Esophagus squamous epithelium (tissue), 5 donors: ENCODE measurements at places on chromosomes 6 and 20.

DNA sequence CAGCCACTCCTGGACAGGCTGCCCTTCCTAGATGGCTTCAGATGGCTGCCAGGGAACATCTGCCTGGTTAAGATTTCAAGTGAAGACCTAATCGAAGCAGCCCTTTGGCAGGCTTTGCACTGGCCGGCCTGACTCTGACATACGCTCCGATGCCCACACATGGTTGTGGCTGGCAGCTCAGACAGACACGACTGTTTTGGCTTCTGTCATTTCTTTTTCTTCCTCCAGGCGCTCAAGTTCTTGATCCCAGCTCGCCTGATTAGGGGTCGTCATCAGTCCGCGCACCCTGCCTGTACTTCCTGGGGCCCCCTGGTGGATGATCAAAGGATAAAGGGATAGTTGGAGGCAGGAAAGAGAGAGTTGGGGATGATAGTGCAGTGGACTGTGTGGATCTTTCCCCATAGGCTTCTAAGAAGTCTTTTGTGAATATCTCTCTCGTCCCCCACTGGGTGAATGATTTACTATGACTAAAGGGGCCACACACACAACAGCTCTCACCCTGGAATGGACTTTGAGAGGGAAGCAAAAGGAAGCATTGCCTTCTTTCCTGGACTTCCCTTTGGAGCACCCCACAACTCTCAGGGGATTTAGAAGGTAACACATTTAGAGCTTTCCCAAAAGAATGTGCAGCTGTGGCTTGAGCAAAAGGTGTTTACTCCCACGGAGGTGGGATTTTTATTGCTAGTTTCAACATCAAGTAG lies 21.4 kb upstream of the TRAM2 start:
- no peak for DNase-seq

DNA sequence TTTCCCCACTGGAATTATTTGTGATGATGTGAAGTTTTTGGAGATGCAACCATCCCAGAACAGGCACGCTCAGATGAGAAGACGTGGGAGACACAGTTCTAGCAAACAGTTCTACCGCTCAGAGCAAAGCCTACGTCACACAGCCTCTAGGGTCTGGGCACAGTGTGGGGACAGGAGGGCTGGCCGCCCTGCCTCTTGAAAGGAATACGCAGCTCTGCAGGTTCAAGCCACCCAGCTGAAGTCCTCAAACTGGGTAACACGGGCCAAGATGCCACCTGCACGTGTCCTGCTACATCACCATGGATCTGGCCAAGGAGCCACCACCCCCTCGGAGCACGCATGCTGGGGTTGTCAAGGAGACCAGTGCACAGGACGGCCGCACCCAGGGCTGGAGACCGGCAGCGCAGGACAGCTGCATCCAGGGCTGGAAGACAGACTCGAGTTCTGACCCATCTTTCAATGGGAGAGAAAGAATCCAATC lies 75.0 kb downstream of the NOL4L start:
- DNase-seq: no peak

DNA sequence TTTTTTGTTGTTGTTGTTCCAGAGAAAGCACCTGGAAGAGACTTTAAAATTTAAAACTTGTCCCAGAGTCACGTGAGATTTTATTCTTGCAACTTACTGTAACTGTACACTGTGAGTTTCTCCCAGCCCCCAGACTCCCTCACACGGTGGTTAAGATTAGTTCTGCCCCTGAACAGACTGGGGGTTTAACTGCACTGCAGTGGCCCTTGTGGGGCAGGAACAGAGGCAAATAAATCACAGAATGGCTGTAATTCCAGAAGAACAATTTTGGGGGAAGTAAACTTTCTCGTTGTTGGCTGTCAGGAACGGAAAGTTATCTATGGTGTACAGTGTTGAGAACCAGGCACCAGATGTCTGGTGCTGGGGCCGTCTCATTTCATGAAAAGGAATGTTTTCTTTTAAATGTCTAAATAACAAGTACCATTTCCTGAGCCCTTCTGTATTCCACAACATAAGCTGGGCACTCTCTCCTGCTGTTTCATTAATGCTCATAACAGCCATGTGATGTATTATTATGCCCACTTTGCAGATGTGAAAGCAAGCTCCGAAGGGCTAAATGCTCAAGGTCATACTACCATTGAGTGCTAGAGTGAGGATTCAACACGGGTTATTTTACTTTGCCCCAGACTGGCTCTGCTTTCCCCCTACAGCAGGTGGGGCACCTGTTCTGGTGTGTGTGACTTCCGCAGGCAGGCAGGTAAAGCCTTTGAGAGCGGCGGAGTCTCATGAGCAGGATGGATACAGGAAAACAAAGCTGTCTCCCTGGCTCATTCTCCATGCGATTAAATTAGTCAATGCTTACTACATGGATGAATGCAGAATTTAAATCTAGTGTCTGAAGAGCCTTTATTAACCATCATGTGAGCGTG lies 30.5 kb downstream of the CNKSR3 start:
- DNase-seq: no peak

DNA sequence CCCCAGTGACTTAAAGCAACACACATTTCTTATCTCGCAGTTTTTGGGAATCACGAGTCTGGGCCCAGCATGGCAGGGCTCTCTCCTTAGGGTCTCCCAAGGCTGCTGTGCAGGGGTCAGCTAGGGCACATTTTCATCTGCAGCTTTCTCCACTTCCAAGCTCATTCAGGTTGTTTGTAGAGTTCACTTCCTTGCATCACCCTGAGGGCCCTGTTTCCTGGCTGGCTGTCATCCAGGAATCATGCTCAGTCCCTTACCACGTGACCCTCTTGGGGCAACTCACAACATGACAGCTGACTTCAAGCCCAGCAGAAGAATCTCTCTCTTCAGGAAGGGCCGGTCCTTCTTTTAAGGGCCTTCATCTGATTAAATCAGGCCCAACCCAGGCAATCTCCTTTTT lies 21.3 kb downstream of the SNAP25 start:
- DNase-seq: no peak

- DNase-seq: no peak
Measured at GRCh38 chr20:44187054-44187771, at the start of gene JPH2. Gene JPH2 (minus strand): TSS chr20:44187188. CDS start chr20:44186705, 483 bp downstream.

GRCh38 chr20:2340823-2341222 lies 39.9 kb upstream of the TGM6 start:
- no peak for DNase-seq

- DNase-seq: no peak
Measured at GRCh38 chr20:31566658-31567379, 38.3 kb upstream of the ID1 start.

GRCh38 chr6:157116426-157116825 lies 206.9 kb downstream of the TMEM242 start:
- no peak for DNase-seq

GRCh38 chr6:278494-278893 lies 13.8 kb upstream of the DUSP22 start:
- DNase-seq: no peak

GRCh38 chr20:63101781-63102720 lies 95.3 kb upstream of the BHLHE23 start:
- DNase-seq: no peak

DNA sequence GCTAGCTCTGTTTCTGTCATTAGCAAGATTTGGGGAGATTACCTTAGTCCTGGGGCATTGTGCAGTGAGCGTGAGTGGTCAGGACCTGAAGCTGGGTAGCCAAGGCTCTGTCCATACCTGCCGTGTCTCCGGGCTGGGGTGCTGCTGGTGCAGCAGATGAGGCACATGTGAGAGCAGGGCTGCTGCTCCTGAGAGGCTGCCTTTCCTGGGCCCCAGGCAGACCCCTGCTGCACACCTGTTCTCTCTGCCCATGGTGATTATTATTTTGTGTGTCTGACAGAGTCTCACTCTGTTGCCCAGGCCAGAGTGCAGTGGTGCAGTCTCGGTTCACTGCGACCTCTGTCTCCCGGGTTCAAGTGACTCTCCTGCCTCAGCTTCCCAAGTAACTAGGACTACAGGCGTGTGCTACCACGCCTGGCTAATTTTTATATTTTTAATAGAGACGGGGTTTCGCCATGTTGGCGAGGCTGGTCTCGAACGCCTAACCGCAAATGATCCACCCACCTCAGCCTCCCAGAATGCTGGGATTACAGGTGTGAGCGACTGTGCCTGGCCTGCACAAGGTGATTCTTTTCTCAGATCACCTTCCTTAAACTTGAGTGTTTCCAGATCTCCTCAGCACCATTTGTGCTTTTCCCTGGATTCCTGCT lies 36.8 kb upstream of the IRF4 start:
- no peak for DNase-seq

DNA sequence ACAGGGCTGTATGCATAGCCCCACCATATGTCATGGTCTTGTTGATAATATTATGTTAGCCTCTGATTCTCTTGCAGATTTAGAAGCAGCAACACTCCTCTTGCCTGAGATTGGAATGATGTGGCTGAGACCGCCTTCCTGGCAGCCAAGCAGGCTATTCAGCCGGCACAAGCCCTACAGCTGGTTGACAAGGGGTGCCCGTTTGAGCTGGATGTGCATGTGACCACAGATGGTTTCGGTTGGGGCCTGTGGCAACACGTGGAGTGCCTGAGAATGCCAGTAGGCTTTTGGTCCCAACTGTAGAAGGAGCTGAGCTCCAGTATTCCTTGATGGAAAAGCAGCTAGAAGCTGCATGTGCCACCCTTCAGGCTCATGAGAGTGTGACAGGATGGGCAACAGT lies 303.6 kb upstream of the POU3F2 start:
- no peak for DNase-seq

DNA sequence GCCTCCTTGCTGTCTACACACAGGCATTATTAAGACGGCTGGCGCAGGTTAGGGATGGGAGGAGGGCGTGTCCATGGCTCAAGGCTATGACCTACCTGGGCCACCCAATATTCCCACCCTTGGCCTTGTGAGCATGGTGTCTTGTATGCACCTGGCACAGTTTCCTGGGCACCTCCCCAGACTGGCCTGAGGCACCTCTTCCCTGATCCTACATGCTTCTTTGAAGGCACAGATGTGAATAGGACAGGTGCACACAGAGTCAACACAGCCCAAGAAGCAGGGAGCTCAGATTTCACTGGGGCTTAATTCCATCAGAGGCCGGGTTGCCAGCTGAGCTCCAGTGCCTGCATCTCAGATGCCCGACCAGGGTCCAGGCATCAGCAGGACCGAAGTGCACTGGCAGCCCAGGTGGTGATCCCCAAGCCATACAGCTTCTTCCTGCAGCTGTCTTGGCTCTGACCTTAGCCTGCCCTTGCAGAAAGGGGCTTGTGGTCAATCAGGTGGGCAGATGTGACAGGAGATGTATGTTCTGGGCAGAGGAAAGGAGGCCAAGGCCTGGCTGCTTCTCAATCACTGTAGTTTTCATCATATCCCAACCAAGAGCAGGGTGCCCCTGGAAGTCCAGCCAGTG lies 287.7 kb downstream of the CLIC5 start:
- DNase-seq: no peak

DNA sequence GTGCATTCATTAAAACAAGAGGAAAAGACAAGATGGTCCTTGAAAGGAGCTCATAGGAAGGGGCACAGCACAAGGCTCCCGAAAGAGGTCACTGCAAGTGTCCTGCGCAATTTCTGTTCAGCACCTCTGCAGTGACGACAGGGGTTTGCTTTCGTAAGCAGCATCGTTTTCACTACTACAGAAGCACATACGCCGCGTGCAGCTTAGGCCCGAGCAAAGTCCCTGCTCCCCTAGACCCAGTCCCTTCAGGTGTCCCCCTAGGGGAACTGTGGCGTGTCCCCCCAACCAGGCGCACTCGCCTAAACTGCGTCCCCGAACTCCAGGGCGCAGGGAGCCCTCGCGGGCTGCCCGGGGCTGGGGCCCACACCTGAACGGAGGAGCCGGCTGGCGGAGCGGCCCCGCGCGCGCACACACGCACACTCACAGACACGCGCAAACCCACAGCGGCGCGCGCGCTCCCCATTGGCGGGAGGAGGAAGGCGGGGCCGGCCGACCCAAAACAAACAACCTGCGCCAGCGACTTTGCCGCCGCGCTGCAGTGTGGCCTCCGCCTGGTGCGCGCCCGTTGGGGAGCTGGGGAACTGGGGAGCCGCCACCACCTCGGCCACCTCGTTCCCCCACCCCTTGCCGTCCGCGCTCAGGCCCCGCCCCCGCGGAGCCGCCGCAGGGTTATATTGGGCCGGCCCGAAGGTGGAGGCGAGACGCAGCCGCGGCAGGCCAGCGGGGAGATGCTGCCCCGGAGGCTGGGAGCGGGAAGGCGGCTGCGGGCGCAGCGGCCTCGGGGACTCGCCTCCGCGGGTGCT lies at the start of gene FOXQ1:
Gene FOXQ1, plus strand, starts transcription at position 699 of the 803 bp plus-strand sequence. CDS start 607 bp downstream, outside the sequence.
- DNase-seq: no peak

DNA sequence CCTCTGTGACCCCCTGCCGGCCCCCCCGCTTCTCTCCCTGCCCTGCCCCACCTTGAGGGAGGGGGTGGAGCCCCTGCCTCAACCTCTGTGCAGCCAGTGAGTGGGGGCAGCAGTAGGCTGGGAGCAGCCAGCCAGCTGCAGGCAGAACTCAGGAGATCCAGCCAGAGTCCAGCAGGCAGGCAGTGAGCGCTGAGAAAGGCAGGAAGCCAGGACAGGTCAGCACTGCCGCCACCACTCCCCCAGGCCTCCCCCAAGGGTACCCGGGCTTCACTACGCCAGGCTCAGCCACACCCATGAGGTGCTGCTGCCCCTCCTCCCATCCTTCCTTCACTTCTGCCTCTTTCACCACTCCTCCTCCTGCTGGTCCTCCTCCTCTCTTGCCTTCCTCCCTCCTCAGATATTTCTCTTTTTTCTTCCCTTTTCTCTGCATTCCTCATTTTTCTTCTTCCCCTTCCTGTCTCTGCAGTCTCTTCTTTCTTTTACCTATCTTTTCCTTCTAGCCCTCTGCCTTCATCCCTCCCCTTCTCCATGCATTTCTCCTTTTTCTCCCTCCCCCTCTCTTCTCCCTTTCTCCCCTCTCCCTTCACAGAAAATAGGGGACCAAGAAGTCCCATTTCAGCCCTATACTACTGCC lies 11.5 kb downstream of the TMEM63B start:
- DNase-seq: no peak

DNA sequence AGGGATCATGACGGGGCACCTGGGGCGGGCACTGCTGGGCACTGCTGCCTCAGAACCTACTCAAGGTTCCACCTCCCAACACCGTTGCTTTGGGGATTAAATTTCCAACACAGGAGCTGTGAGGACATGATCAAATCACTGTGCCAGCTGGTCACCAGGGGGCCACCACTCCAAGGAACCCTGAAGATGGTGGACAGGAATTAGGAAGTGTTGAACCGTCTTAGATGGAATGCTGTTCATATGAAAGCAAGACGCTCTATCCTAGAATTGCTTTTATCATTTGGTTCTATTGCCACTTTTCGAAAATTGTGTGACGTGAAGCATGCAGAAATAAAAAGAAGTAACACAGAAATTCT lies 140.3 kb downstream of the DLL1 start:
- DNase-seq: no peak

- DNase-seq: no peak
Measured at GRCh38 chr6:63525186-63525878, 46.9 kb upstream of the LOC128125822 start.

- DNase-seq: no peak
Measured at GRCh38 chr6:25542984-25543910, 108.8 kb upstream of the SCGN start.
